ENCODE measurements at places on chromosomes 1 and 21.

- no peak for DNase-seq
Observed at GRCh38 chr1:19414515-19415121, 70.7 kb downstream of the CAPZB start.

DNA sequence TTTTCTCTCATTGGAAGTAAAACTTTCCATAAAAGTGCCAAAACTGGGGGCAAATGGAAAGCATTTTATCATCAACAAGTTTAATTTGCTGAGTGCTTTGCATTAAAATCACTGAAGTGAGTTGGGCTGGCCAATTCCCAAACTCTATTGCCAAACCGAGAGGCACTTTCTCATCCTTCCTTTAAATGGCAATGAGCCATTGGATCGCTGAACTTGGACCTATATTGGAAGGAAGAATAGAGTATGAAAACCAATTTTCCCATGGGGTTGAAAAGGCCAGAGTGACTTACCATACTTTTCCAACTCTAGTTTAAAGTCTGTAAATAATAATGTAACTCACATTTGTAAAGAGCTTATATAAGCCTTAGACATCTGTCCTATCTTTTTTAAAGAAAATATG, 189.1 kb upstream of the C1orf87 start:
- no peak for DNase-seq

- no peak for DNase-seq
Observed at GRCh38 chr21:16473988-16474387, 744.2 kb downstream of the USP25 start.

DNA sequence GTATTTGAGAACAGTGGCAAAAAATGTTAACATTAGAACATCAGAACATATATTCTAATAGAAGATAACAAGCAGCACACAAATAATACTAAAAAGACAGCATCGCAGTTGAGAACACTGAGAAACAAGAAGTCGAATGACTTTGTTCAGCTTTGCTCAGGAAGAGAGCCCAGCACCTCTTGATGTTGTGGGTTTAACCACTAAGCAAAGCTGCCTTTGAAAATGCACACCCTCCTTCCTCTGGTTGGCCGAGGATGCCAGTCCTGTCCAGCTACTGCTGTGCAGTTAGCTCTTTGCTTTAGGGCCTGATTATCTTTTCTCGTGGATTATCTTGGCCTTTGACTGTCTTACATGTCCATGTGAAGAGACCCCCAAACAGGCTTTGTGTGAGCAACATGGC, 60.5 kb downstream of the SPATA46 start:
- DNase-seq, result no peak

DNA sequence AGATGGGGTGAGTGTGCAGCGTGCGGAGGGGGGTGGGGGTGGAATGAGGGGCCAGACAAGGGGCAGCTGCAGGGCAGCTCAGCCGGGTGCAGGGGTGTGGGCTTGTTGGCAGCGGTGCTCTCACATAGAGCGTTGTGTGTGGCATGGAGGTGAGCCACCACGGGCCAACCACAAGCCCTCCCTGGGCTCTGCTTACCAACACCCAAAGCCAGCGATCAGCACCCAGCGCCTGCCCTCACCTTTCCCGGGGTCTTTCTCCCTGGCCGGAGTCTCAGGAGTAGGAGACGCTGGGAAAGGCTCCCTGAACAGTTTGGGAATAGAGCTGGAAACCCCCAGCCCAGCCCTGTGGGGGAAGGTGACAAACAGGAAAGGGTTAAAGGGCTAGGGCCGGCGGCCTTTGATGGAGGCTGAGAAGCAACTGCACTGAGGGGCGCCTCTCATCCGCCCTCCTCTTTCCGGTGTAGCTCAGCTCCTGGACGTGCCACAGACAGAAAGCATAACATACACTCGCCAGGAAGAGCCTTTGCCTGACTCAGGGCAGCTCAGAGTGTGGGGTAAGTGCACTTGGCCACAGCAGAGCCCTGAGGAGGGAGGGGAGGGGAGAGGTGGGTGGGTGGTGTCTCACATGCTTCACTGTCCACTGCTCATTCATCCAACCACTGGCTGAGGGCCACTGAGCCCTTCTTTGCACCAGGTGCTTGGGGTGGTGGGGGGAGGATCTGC, 577 bp downstream of the IKBKE start:
- no peak for DNase-seq

GRCh38 chr1:246781212-246781611, 57.0 kb downstream of the SCCPDH start:
- no peak for DNase-seq

GRCh38 chr1:185402930-185403329, 85.9 kb upstream of the IVNS1ABP start:
- DNase-seq, result no peak

DNA sequence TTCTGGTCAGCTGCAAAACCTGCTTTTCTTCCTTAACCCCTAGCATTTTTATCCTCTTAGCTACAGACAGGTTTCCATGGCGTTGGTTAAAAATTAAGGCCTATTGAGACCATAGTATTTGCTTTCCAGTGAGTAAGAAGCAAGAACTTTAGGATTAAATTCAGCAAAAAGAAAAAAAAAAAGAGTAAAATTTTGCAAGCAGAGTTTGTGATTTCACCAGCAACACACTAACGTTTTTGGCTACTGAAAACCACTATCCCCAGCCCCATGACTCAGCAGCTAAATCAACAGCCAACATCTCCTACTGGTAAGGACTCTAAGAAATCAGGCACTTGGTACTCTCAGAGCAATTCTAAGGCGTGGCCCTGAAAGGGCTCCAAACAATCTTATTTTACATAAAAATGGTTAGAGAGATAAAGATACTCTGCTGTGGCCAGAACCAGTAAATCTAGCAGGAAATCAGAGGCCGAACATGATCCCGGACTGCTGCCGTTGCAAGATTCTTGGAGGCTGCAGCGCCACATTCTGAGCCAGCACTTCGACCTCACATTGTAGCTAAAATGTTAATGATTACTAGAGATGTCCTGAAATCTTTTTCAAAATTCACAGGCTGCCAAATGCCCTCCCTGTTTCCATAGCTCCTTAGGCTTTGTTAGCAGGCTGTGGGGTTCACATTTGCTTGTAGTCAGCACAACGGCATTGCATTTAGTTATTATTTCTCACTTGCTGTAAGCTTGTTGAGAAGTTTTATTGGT, 1.6 kb upstream of the ENO1 start:
- no peak for DNase-seq

GRCh38 chr1:175808999-175809398, 65.6 kb upstream of the TNR start:
- no peak for DNase-seq

GRCh38 chr1:209808059-209808581, 2.2 kb upstream of the IRF6 start:
- no peak for DNase-seq

GRCh38 chr1:84541679-84542078, 32.6 kb downstream of the CTBS start:
- DNase-seq, result no peak

DNA sequence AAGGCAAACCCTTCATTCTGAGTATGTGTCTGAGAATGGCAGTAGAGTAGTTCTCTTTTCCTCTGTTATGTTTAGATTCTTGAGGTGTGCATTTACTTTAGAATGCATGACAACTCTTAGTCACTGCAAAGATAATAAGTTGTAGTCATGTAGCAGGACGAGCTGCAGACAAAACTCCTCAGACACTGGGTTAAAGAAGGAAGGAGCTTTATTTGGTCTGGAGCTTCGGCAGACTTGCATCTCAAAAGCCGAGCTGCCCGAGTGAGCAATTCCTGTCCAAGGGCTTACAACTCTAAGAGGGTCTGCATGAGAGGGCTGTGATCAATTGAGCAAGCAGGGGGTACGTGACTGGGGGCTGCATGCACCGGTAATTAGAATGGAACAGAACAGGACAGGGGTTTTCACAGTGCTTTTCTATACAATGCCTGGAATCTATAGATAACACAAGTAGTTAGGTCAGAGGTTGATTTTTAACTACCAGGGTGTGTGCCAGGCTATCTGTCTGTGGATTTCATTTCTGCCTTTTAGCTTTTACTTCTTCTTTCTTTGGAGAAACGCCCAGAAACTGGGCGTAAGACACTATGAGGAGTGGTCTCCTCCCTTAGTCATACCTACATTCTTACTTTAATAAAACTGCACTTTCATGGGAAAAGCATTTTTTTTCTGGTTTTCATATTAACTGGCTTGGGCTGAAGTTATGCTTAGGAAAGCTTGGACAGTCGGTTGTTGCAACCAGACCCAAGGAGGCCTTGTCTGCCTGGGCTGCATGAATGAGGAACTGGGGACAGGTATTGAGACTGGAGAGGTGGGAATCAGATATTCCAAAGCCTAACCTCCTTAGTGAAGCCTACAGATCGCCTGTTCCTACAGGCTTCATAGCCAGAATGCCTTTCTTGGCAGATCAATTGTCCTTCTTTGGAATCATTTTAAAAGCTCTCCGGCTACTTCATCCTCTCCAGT, 115.1 kb downstream of the RHOU start:
- no peak for DNase-seq
